Thyroid gland (tissue), 4 donors: ENCODE measurements at places on chromosomes 2 and 18.

- no peak for DNase-seq
These were observed 95.9 kb downstream of the GFPT1 start for GRCh38 chr2:69291004-69291650.

DNA sequence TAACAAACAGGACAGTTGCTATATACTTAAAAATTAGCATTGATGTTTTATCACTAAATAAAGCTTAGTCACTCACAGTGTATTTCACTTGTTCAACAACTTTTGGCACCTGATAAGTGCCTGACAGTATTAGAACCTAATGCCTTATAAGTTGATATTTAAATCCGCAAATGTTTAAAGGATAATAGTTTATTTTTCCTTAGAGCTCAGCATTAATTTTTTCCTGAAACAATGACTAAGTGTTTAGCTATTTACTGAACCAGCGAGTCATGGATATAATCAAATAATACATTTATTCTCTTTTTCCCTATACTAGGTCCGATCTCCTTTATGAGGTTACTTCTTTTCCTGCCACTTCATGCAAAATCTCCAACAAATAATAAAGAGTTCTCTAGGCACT, 146.0 kb upstream of the PGAP1 start:
- DNase-seq, result no peak

GRCh38 chr2:165161510-165161909, 42.3 kb downstream of the SCN3A start:
- no peak for DNase-seq

GRCh38 chr2:97662386-97662894, 1.4 kb downstream of the ACTR1B start:
- no peak for DNase-seq

DNA sequence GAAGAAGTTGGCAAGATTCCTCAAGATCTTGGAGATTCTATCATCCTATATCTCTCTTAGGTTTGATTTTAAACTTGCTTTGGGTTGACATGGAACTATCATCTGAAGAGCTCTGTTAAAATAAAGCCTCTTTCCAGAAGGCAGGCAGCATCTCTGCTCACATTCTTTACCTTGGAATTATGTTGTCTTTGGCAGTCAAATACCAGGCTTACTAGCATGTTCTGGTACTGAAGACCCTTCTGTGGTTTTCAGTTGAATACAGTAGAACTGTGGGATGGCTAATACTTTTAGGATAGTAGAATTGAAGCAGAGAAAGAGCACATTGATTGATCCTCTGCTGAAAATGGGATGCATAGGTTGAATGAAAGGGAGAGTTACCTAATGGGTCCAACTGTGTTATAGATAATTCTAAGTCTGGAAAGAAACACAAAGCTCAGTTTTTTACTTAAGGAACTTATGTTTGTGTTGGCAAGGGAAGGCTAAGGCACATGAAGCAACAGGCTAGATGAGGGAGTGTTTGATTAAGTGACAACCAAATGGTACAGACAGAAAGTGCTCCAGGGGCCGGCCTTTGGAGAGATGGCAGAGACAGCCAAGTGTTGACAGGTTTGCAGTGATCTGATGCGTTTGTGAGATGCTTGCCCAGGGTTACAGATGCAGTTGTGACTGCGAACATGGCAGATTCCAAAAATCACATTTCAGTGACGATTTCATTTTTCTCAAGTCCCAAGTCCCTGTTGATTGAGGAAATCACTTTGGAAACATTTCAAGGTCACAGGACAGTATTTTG, 397.9 kb downstream of the MEIS1 start:
- no peak for DNase-seq

GRCh38 chr18:45248240-45248903, 366.9 kb upstream of the SLC14A2 start:
- no peak for DNase-seq

GRCh38 chr18:13353084-13353823, 134.7 kb downstream of the LDLRAD4 start:
- no peak for DNase-seq

DNA sequence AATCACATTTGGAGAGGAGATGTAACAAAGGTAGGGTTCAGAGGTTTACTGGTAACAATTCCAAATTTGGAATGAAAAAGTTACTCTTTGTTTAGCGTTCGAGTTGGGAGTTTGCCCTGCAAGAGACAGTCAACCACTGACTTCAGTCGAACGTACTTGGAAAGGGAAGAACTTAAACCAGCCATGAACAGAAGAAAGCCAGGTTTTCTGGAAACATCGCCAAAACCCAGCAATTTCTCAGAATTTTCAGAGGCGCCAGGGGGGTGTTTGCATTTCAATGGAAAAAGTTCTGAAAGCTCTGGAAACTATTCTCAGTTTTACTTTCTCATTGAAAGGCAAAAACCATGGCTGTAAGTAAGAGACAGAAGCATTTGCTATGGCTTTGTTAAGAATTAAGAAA, 28.5 kb upstream of the AQP4 start:
- DNase-seq, result no peak

- DNase-seq, result no peak
These were observed 64.8 kb upstream of the RND3 start for GRCh38 chr2:150552041-150552820.

DNA sequence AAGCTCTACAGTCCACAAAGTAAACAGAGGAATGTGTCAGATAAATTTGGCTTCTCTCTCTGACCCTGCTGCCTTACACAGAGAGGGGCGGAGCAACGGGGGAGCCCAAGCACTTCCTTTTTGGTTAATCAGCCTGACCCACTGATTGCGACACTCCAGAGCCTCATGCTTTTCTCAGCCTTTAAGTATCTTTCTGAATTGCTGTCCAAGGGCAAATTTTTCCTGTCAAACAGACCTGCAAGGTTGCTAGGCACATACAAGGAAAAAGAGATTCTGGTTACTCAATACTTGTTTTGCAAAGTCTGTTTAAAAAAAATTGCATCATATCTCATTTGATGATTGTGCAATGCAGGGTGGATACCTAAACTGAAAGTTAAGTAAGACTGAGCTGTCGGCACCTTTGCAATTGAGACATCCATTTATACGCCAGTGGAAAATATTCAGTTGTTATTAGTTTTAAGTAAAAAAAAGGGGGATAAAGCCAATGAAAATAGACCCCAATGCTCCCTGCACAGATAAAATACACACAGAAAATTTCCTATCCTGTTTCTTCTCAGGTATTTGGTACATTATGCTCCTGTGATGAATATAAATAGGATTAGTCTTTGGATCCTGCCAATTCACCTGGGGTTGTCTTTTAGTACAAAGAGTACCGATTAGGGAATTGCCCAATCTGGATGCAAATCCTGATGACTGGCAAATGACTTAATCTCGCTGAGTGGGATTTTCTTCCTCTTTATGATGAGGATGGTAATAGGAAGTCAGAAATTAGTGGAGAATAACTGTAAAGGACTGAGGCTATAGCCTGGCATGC, 260.2 kb upstream of the TRIB2 start:
- DNase-seq, result peak; percentile 94

DNA sequence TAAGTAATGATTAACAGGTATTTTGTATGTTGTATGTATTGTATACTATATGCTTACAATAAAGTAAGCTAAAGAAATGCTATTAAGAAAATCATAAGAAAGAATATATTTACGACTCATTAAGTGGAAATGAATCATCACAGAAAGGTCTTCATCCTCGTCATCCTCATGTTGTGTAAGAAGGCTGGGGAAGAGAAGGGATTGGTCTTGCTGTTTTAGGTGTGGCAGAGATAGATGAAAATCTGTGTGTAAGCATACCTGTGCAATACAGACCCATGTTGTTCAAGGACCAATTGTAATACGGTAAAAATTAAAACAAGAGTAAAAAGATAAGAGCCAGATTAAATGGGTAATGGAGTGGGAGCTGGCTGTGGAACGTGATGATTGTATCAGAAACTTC, 16.6 kb downstream of the SLC35F5 start:
- DNase-seq, result no peak

- no peak for DNase-seq
These were observed 40.2 kb downstream of the MBP start for GRCh38 chr18:77092104-77093066.

GRCh38 chr18:57087644-57088376, 59.1 kb upstream of the BOD1L2 start:
- DNase-seq, result no peak
